ENCODE measurements at places on chromosomes 5 and 9.

DNA sequence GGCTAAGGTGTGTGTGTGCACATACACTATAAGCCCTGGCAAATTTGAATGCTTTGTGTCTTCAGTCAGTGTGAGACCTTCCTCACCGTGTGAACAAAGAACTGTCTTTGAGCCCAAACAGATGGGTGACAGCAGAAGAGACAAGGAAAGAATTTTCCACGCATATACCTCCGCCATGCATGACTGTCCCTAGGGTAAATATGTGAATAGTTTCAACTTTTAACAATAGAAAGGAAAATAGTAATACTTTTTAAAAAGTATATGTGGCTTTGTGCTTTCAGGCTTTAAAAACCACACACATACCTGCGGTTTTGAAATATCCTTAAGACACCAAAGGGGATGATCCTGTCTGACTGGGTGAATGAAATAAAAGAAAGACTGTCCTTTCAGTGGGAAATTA is 438.6 kb upstream of the MPDZ start:
- no peak for DNase-seq

DNA sequence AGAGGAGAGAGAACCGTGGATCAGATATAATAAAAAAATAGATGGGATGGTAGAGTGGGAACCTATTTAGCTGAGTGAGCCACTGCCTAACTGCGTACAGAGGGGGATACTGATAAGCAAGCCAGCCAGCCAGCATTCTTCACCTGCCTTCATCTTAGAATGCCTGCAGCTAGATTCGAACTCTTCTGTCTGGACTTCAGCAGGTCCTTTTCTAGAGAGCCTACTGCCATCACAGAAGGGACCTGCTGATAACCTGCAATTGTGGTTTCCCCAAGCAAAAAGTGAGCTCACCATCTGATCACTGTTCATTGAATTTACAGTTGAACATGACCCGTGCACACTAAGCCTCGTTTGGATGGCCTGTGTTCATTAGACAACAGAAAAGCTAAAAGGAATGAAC is 109.4 kb downstream of the CDC42SE2 start:
- no peak for DNase-seq

DNA sequence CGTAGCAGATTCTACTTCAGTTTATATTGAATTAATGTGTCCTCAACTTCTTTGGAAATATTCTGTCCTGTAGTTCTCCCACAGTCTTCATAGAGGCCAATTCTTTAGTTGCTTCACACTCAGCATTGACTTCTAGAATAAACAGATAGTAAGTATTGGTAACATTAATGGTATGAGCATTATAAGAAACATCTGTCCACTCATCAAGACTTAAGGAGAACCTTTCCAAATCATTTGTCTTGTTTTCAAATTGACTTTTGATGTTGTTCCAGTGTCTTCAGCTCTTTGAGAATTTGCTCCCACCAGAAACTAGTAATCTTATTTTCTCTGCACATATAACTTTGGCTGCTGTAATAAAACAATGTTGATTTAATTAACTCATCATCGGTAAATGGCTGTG is 18.3 kb downstream of the RANBP17 start:
- no peak for DNase-seq

DNA sequence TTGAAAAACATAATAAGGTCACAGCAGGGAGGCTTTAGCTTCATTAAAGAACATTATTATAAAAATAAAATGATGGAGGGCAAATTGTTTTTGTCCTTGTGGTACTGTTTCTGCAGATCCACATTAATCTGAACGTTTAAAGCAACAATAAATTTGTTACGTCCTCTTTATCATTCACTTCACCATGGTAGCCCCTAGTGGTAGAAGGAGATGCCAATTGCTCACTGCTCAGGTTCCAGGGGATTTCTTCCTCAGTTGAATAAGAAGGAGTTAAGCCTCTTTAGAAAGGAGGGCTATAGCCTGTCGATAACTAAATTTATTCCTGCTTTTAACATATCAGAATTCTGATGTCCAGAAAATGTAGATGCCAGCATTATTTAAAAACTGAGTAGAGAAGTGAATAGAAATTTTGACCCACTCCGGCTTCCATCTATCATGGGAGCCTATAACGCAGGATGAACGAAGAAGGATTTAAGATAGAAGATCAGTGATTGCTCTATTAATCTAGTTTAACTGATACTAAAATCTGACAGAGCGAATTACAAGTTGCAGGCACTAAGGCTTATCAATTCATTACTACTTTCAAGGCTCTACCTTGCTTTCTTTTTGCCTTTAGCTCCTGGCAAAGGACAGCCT is 692.3 kb downstream of the PTPRD start:
- no peak for DNase-seq

GRCh38 chr5:131795879-131796792 is 681 bp downstream of the FNIP1 start:
- DNase-seq: peak; percentile 55

DNA sequence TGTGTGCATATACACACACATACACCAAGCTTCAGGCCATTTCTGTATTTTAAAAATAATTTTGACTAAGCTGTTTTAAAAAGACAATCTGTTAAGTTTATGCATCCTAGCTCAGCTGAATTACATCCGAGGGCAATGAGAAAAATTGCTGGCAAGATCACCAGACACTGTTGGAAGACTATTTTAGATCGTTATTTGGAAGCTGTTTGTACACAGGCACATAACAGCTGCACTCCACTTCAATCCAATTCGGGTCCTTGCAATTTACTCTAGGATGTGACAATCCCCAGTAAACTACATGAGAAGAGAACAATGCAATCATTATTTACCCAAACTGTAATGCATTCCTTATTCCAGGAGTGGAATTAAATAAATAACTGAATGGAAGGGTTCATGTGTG is 79.3 kb upstream of the RASA1 start:
- no peak for DNase-seq

DNA sequence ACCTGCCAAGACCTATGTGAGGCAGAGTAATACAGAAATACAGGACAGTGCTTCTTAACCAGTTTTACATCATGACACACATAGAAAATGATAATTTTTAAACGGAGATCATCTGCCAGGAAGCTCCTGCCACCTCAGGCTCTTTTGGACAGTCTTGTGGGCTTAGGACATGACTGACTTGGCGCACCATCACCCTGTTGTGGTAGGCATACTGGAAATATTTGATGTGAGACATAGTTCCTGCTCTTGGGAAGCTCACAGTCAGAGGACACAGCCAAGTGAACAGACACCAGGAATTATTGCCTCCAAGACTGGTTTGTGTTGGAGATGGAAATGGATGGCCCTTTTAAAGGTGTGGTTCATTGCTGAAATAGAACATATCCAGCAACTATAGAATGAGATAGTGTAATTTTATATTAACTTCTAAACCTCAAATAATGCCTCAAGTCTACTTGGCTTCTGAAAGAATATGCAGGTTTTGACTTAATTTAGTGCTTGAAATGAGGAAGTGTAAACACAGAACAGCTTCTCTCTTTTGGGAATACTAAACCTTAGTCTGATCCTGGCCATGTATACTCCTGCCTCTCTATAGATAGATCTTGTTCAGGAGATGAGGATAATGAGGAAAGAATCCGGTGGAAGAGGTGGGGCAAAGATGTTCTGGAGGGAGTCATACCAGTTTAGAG is 19.7 kb downstream of the CPEB4 start:
- DNase-seq: no peak

DNA sequence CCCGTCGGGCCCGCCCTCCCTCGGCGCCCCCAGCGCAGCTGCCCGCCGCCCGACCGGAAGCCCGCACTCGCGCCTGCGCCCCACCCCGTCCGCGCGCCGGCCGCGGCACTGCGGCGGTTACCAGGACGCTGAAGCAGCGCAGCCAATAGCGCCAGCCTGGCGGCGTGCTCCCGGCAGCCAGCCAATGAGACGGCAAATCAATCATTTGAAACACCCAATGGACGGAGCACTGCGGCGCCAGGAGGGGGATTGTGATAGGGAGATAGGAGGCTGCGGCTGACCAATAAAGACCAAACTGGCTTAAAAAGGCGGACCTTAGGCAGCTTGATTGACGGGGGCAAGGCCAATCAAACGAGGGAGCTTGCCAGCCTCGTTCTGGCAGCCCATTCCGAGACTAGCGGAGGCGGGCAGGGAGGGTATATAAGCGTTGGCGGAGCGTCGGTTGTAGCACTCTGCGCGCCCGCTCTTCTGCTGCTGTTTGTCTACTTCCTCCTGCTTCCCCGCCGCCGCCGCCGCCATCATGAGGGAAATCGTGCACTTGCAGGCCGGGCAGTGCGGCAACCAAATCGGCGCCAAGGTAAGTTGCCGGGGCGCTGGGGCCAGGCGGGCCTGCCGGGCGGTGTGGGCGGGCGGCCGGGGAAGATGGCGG is at the start of gene TUBB4B:
Gene TUBB4B, plus strand, starts transcription at position 447 of the 649 bp plus-strand sequence. Its CDS starts 74 bp downstream, at position 521.
- DNase-seq: peak; percentile 94

- DNase-seq: no peak
These were observed 8.3 kb downstream of the WDR31 start for GRCh38 chr9:113331780-113332179.

Data from activated CD4-positive, CD25-positive, alpha-beta regulatory T cell treated with anti-CD3 and anti-CD28 coated beads, Interleukin-2, amount 50 U/mL, for 72 hours (primary cell).